ENCODE measurements at places on chromosomes 4 and X.

DNA sequence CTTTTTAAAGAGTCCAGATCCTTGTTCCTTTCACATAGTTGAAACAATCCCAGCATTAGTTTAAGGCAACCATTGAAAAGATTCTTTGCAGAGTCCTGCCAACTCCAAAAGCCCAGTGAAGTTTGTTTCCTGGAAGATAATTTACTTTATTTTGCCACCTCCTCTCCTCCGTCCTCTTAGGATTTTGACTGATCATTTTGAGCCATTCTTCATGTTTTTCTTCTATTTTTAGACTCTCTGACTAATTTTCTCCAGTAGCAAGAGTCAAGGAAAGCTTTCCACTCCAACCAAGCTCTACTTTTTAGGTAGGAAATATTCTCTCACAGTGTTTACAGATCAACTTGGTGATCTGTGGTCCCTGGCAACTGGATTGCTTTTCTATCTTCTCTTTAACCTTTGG is 10.3 kb downstream of the NCBP2L start:
- DNase-seq: no peak

GRCh38 chrX:74178536-74178935 is 125.4 kb upstream of the ZCCHC13 start:
- no peak for DNase-seq

DNA sequence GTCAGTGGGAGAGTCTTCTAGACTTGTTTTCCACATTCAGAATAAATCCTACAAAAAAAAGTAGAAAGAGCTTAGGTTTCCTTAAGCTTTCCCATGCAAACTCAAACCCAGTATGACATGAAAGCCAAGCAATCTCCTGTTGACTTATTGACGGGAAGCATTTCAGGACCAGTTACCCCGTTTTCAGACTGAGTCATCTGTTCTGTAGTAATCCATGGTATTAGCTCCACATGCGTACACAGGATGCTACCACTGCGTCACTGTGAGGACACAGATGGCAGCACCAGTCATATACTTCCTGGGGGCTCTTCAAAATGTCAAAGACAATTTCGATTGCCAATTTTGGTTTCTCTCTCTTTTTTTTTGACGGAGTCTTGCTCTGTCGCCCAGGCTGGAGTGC is 224.9 kb upstream of the MAD2L1 start:
- no peak for DNase-seq

- DNase-seq: no peak
Measured at GRCh38 chr4:143424276-143424675, 87.6 kb downstream of the GAB1 start.

- no peak for DNase-seq
Measured at GRCh38 chr4:1646690-1647089, 37.4 kb downstream of the FAM53A start.

GRCh38 chr4:71635139-71635748 is 148.6 kb downstream of the GC start:
- DNase-seq: no peak

DNA sequence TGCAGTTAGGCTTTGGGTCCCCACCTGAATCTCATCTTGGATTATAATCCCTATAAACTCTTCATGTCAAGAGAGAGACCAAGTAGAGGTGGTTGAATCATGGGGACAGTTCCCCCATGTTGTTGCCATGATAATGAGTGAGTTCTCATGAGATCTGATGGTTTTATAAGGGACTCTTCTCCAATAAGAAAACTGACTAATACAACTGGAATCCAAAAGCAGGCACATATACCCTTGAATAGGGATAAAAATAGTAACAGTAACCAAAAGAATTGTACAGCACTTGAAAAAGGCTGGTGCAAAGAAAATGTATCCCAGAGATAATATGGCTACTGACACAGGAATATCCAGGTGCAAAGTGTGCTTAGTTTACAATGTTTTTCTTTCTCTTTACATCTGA is 351.5 kb upstream of the MAD2L1 start:
- DNase-seq: no peak

GRCh38 chrX:97524340-97524739 is 640.6 kb downstream of the RPA4 start:
- no peak for DNase-seq
